ENCODE measurements at places on chromosomes 3 and 15. TPM values are rescaled to one million over a fixed set of nuclear protein-coding genes. Genes with fewer than 3 reads are reported as not detected.

The TRAIP gene
- 16.2 TPM for total RNA-seq

The TLE3 gene
- total RNA-seq = 124 TPM

- DNase-seq = peak; percentile 15
Observed at GRCh38 chr3:179811321-179812095, 158.7 kb downstream of the USP13 start.

DNA sequence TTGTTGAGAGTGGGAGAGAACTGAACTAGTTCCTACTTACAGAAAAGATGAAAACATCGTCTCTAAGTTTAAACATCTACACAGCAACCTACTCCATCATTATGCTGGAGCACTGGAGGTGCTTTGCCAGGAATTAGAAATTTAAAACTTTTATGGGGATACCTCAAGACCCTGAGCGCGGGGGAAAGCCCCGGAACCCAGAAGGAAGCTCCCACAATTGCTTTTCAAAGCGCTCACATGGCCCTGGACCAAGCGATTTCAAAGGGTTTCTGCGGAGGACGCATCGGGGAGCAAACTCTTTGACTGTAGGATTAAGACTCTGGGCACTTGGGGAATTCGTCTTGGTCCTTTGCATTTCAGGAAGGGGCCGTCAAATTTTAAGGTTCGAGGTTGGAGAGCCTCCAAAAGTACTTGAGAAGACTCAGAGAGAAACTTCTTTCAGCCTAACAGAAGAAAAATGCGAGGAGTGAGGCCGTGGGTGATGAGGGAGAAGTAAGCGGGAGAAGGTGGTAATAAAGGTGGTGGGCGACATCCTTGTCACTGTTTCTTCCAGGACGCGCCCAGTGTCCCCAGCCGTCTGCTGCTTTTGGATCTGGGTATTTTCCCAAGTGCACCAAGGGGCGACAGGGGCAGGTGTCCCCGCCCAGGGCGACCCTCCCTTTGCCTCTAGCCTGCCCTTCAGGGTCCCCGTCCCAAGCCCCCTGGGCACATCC is 591 bp downstream of the PROK2 start:
- DNase-seq = no peak

GRCh38 chr3:69560116-69560515 is 174.2 kb upstream of the FRMD4B start:
- no peak for DNase-seq

DNA sequence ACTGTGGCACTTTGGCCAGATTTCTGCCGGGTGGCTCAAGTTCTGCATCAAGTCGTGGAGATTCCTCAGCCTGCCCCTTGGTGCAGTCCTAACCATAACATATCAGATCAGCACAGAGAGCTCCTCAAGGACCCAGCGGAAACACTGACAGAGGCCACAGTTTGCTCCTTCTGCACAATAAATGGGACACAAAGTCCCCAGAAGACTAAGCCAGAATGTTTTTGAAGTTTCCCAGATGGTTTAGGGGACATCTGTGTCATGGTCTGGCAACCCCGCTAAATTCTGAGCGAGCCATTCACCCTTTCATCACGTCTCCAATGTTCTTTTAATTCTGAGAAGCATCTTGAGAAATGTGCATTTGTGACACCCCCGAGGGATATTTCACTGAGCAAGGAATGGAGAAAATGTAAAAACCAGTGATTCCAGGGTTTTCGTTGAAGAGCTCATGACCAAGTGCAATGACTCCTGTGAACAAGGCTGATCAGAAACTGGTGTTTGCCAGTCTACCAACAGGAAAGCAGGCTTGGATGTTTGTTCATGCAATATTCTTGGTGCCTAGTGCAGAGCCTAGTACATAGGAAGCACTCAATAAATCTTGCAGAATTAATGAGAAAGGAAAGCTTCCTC is 64.8 kb upstream of the LMCD1 start:
- DNase-seq = no peak

DNA sequence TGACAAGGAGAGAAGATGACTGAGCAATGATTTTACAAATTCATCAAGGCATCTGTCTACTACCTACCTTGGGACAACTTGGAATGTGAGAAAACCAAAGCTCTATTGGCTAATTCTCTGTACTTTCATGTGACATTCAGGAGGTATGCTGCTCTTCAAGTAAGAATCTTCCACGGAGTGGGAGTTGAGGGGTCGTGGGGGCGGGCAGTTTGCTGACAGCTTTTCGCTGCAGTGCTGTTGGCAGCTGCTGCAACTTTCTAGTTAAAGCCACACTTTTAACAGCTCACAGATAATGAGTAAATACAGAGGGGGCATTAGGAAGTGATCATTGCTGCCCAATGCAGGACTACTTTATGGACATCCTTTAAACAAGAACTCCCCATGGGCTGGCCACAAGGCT is 22.3 kb downstream of the CLDN1 start:
- no peak for DNase-seq

GRCh38 chr15:65642594-65642993 is 20.9 kb downstream of the SLC24A1 start:
- DNase-seq = no peak

DNA sequence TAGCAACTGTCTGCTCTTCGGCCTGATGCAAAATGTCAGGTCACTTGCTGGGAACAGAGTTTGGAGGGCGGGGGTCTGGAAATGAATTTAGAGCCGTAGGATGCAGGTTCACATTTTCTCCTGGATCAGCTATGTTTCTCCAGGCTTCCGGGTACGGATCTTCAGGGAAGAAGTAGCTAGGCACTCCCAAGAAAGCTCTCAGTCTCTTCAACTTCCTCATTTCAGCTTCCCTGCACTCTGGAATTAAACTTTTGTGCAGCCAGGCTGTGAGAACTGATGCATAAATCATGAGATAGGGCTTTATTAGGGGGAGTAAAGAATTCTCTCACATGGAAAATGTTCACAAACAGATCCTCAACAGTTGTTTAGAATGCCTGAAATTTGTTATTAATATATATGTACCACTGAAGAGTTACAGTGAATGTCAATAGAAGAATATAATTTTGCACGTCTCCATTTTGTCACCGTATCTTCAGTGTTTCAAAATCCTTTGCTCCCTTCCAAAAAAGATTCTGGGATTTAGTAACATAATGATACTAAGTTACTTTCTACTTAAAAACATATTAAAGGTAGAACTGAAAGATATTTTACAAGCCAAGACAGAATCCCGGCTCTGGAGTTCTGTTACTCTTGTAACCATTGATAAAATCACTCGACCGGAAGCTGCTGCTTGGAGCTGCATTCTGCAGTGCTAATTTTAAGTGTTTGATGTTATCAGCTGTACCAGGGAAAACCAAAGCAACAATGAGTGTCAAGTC is 178.5 kb upstream of the P2RY1 start:
- no peak for DNase-seq

Measured in progenitor cell of endocrine pancreas (in vitro differentiated cells).